Thoracic aorta (tissue), 2 donors: ENCODE measurements at places on chromosomes 12 and 14. TPM values are rescaled to one million over a fixed set of nuclear protein-coding genes. Genes with fewer than 3 reads are reported as not detected.
A peak's percentile ranks its signal among the peaks of the same experiment; 100 is the strongest.

DNA sequence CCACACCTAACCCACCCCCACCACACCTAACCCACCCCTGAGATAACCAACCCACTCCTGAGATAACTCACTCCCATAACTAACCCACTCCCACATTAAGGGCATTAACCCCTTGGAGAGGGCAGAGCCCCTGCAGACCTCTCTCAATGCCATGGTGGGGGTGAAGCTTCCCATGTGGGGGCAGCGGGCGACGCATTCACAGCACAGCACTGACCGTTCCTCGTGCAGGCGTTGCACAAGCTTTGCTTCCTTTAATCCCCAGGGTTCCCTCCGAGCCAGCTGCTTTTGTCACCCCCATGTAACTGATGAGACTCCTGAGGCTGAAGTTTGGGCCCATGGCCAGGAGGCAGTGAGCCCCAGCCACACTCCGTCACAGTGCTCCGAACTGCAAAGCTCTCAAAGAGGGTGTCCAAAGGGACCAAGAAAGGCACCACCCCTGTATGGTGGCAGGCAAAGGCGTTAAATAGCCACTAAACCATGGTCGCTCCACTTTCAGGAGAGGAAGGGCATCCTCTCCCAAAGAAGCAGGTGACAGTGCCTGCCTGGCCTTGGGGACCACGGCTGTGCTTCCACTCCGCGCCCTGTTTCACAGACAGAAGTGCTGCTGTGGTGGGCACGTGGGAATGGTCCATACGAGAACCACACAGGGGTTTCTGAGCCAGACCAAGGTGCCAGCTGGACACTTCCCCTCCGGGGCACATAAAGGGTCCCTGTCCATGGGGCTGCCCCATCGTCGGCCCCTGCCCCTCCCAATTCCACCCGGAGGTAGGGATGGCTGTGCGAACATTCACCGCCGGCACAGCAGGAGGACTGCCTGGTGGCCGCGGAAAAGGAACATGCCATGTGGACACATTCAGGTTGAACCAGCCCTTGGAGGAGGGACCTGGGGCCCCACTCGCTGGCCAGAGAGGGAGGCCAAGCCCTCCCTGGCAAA is 28.3 kb downstream of the GALNT9 start:
- H3K27ac ChIP-seq = no peak overlapping the region
- no peak overlapping the region for H3K4me3 ChIP-seq
- no peaks in the 10 kb centered on the region for H3K4me1 ChIP-seq
- no peaks in the 10 kb centered on the region for H3K36me3 ChIP-seq

- H3K4me3 ChIP-seq = no peak overlapping the region
- no peak overlapping the region for H3K27ac ChIP-seq
- H3K36me3 ChIP-seq = no peaks in the 10 kb centered on the region
These were observed 54.7 kb upstream of the GTF2A1 start for GRCh38 chr14:81275305-81276072.

GRCh38 chr12:86006727-86007126 is 132.6 kb downstream of the NTS start:
- no peaks in the 10 kb centered on the region for H3K27me3 ChIP-seq
- H3K4me1 ChIP-seq = no peaks in the 10 kb centered on the region
- no peak overlapping the region for H3K27ac ChIP-seq
- no peak for DNase-seq
- H3K36me3 ChIP-seq = no peaks in the 10 kb centered on the region

DNA sequence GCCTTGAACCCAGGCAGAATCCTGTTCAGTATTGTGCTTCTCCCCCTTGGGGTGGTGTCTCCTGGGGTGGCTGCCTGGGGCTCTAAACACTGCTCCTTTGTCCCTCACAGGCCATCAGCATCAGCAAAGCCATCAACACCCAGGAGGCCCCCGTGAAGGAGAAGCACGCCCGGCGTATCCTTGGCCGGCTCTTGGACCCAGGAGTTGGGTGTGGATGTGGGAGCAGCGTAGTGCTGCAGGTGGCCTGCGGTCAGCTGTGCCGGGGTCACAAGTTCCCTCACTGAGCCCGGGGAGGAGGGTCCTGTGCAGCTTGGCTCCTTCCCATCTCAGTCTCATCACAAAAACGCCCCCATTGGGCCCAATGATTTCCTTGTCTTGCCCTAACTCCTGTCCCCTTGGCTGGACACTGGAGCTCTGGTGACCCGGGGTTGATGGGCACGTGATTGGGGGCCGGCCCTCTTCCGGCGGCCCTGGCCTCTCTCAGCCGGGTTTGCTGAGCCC is 12.7 kb downstream of the HIP1R start:
- H3K4me1 ChIP-seq = peaks cover 27% of the 10 kb centered on the region
- no peak overlapping the region for H3K27ac ChIP-seq
- peaks cover 10% of the 10 kb centered on the region for H3K36me3 ChIP-seq
- H3K4me3 ChIP-seq = no peak overlapping the region
- no peaks in the 10 kb centered on the region for H3K27me3 ChIP-seq

- peak overlapping the region; percentile 100 for H3K27ac ChIP-seq
- H3K4me1 ChIP-seq = peaks cover 61% of the 10 kb centered on the region
- peak; percentile 22 for DNase-seq
- peak overlapping the region; percentile 99 for H3K4me3 ChIP-seq
These were observed 785 bp upstream of the ACTN1 start for GRCh38 chr14:68979722-68980451.

- H3K27ac ChIP-seq = no peak overlapping the region
- no peaks in the 10 kb centered on the region for H3K36me3 ChIP-seq
- H3K4me3 ChIP-seq = no peak overlapping the region
- no peaks in the 10 kb centered on the region for H3K27me3 ChIP-seq
- no peak for DNase-seq
- H3K4me1 ChIP-seq = peaks cover 13% of the 10 kb centered on the region
These were observed 20.4 kb downstream of the SAV1 start for GRCh38 chr14:50647753-50648152.

DNA sequence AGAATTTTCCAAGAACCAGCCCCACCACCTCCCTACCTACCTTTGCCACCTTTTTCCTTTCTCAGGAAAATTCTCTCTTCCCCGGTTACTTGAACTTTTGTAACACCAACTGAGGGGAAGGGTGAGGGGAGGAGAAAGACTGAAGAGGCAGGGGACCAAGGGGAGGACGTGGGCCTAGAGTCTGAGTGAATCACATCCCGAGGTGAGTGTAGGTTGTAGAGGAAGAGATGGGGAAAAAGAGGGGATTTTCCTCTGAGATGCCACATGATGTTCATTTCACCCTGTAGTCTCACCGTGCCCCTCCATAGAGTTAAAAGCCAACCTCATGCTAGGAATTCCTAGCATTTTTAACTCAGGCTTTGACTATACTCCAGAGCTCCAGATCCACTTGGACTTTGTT is 311.8 kb downstream of the RPAP3 start:
- H3K36me3 ChIP-seq = no peaks in the 10 kb centered on the region
- H3K4me1 ChIP-seq = peaks cover 23% of the 10 kb centered on the region
- peak overlapping the region; percentile 16 for H3K27ac ChIP-seq
- no peaks in the 10 kb centered on the region for H3K27me3 ChIP-seq
- no peak for DNase-seq

DNA sequence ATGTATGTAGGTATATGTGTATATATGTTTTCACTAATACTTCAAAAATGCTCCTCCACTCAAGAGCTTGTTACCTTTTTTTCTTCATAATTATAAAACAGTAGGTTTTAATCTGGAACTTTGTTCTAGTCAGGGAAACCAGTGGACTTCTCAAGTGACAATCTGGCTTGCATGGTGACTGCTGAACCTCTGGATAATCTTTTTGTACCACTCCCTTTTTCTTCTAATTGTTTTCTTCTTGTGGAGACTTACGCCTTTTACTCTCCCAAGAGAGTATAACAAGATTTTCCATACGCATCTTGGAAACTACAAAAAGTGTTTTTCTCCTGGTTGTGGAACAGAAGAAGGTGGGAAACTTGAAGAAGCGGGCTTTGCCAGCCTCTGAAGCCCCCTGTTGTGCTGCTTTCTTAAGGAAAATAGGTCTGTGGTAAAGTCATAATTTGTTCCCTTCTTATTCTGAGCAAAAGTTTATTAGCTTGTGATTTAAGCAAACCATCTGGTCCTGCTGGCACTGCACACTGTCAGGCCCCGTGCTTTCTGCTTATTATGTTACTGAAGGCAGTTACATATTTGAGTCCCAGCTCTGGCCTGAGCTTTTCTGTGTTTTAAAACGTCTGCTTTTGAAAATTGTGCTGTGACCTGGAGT is 291.8 kb downstream of the ERC1 start:
- H3K27ac ChIP-seq = peak overlapping the region; percentile 35
- no peaks in the 10 kb centered on the region for H3K27me3 ChIP-seq
- DNase-seq = no peak
- no peaks in the 10 kb centered on the region for H3K36me3 ChIP-seq
- peaks cover 18% of the 10 kb centered on the region for H3K4me1 ChIP-seq

GRCh38 chr14:105860615-105861580 is 334.5 kb downstream of the TMEM121 start:
- H3K4me1 ChIP-seq = no peaks in the 10 kb centered on the region
- H3K36me3 ChIP-seq = no peaks in the 10 kb centered on the region
- no peak for DNase-seq

- no peaks in the 10 kb centered on the region for H3K4me1 ChIP-seq
- H3K4me3 ChIP-seq = no peak overlapping the region
- H3K27ac ChIP-seq = no peak overlapping the region
- no peaks in the 10 kb centered on the region for H3K36me3 ChIP-seq
These were observed 381.7 kb upstream of the CCDC196 start for GRCh38 chr14:66104486-66104885.

GRCh38 chr12:89791286-89791685 is 82.6 kb upstream of the ATP2B1 start:
- no peak for DNase-seq
- H3K27ac ChIP-seq = no peak overlapping the region
- no peak overlapping the region for H3K4me3 ChIP-seq

DNA sequence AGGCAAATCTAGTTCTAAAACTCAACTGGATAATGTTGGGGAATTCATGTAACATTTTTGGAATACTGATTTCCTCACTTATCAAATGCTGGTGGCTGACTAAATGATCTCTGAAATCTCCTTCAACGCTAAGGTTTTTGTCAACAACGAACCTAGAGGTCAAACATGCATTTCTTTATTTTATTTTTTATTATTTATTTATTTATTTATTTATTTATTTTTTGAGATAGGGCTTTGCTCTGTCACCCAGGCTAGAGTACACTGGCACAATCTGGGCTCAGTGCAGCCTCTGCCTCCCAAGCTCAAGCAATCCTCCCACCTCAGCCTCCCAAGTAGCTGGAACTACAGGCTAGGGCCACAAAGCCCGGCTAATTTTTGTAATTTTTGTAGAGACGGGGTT is 64.5 kb downstream of the DUSP16 start:
- no peaks in the 10 kb centered on the region for H3K36me3 ChIP-seq
- DNase-seq = no peak
- H3K27me3 ChIP-seq = no peaks in the 10 kb centered on the region
- no peaks in the 10 kb centered on the region for H3K4me1 ChIP-seq
- no peak overlapping the region for H3K4me3 ChIP-seq

GRCh38 chr12:124352839-124353238 is 57.9 kb downstream of the RFLNA start:
- peaks cover 92% of the 10 kb centered on the region for H3K36me3 ChIP-seq
- no peak overlapping the region for H3K4me3 ChIP-seq
- H3K27ac ChIP-seq = no peak overlapping the region

DNA sequence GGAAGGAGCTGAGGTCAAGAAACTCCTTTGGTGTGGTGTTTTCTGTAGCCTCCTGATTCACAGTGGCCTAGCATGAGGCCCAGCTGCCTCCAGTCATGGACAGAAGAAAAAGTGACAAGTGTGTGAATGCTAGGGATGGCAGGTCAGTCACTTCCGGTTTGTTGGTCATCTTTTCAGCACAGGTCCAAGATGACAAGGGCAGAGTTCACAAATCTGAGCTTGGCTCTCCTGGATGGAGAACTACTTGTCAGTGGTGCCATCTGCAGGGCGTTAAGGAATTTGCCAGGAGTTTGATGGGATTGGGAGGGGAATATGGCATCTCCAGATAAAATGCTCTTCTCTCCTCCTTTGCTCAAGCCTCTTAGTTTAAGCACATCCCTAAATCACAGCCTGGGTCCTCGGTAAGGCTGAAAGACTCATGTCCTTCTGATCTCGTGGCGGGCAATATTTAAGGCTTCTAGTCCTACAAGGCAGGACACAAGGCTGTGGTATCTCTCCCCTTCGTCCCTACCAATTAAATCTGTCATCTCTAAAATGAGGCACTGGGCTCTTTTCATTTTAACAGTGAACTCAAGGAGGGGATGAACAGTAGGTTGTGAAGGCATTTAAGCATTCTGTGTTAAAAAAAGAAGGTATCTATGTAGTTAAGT is 10.0 kb downstream of the TUBA1B start:
- no peak overlapping the region for H3K4me3 ChIP-seq
- no peaks in the 10 kb centered on the region for H3K27me3 ChIP-seq
- H3K36me3 ChIP-seq = no peaks in the 10 kb centered on the region
- H3K27ac ChIP-seq = no peak overlapping the region

GRCh38 chr12:109811624-109811995 is 21.6 kb downstream of the TRPV4 start:
- no peak overlapping the region for H3K27ac ChIP-seq
- DNase-seq = no peak
- H3K4me3 ChIP-seq = no peak overlapping the region
- no peaks in the 10 kb centered on the region for H3K27me3 ChIP-seq
- no peaks in the 10 kb centered on the region for H3K4me1 ChIP-seq

GRCh38 chr12:54932691-54933090 is 51.9 kb downstream of the TESPA1 start:
- H3K27me3 ChIP-seq = no peaks in the 10 kb centered on the region
- H3K27ac ChIP-seq = no peak overlapping the region
- no peak overlapping the region for H3K4me3 ChIP-seq
- H3K36me3 ChIP-seq = no peaks in the 10 kb centered on the region
- DNase-seq = no peak

- no peaks in the 10 kb centered on the region for H3K27me3 ChIP-seq
- peak overlapping the region; percentile 82 for H3K4me3 ChIP-seq
- peak overlapping the region; percentile 17 for H3K27ac ChIP-seq
- peaks cover 2% of the 10 kb centered on the region for H3K36me3 ChIP-seq
These were observed 628 bp upstream of the LLPH start for GRCh38 chr12:66131067-66131688.

GRCh38 chr12:51771008-51771407 is 77.5 kb downstream of the FIGNL2 start:
- H3K27me3 ChIP-seq = no peaks in the 10 kb centered on the region
- no peaks in the 10 kb centered on the region for H3K36me3 ChIP-seq
- no peaks in the 10 kb centered on the region for H3K4me1 ChIP-seq
- H3K4me3 ChIP-seq = no peak overlapping the region
- no peak for DNase-seq

- H3K27ac ChIP-seq = no peak overlapping the region
- no peaks in the 10 kb centered on the region for H3K4me1 ChIP-seq
These were observed 163.4 kb downstream of the OTOGL start for GRCh38 chr12:80262771-80263170.

- H3K4me3 ChIP-seq = no peak overlapping the region
- no peaks in the 10 kb centered on the region for H3K4me1 ChIP-seq
- no peak for DNase-seq
- H3K27me3 ChIP-seq = no peaks in the 10 kb centered on the region
- H3K27ac ChIP-seq = peak overlapping the region; percentile 54
- H3K36me3 ChIP-seq = no peaks in the 10 kb centered on the region
These were observed 155.3 kb upstream of the ATP2B1 start for GRCh38 chr12:89863968-89864367.

GRCh38 chr14:91742621-91743304 is 10.9 kb upstream of the CATSPERB start:
- no peak for DNase-seq
- no peak overlapping the region for H3K4me3 ChIP-seq
- no peaks in the 10 kb centered on the region for H3K27me3 ChIP-seq
- no peak overlapping the region for H3K27ac ChIP-seq
- no peaks in the 10 kb centered on the region for H3K4me1 ChIP-seq
- H3K36me3 ChIP-seq = no peaks in the 10 kb centered on the region

The TBX3 gene
- 3.5 TPM for total RNA-seq

The PROX2 gene
- not detected for total RNA-seq

The SLC17A8 gene
- not detected for total RNA-seq

The HOXC12 gene
- total RNA-seq = not detected

The NTF3 gene
- 24.4 TPM for total RNA-seq

The LTBP2 gene
- 973 TPM for total RNA-seq

The CPNE6 gene
- 1.3 TPM for total RNA-seq

The TAS2R20 gene
- 1.8 TPM for total RNA-seq

The NAV3 gene
- 9.3 TPM for total RNA-seq
